T-helper 17 cell (primary cell): ENCODE measurements at places on chromosomes 13 and 19.
A peak's percentile ranks its signal among the peaks of the same experiment; 100 is the strongest.

DNA sequence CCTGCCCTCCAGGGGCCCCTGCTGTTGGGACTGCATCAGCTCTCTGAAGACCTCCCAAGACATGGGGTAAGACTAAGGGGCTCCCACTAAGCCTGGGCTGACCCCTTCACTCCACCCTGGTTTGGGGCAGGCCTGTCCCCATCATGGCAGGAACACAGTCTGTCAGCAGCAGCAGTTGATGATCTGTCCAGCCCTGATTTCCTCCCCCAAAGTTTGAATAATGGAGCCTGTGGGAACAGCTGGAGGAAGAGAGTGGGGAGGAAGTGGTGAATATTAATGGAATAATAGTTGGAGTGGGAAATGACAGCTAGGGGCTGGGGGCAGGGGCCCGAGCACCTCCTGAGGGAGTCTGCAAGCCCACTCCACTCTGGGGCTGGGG is 1.3 kb upstream of the B3GNT8 start:
- DNase-seq, result no peak

GRCh38 chr19:21322528-21322927 is 6.7 kb downstream of the ZNF708 start:
- DNase-seq, result no peak

DNA sequence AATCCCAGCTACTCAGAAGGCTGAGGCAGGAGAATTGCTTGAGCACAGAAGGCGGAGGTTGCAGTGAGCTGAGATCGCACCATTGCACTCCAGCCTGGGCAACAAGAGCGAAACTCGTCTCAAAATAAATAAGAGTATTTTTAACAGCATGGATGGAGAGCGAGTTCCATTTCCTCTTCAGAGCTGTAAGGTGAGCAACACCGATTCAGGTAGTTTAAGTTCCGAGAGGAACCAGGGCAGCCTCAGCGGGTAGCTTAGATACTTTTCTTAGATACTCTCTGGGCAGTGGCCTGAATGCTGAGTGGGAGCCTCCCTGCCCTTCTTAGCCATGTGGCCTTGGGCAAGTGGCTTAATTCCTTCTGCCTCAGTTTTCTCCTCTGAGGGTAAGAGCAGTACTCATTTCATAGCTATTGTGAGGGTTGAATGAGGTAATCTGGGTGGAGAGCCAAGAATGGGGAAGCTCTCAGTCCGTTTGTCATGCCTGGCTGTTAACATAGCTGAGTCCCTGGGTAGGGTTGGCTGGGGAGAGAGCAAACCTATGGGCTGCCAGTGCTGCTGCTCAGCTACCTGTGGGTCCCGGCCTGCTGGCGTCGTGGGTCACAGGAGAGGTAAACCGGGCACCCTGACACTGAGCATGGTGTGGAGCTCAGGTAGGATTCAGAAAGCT is 4.1 kb downstream of the ATP11A start:
- DNase-seq, result no peak

- DNase-seq, result no peak
Measured at GRCh38 chr19:29662278-29662603, 3.0 kb upstream of the PLEKHF1 start.

GRCh38 chr19:29777781-29778309 is 33.9 kb upstream of the CCNE1 start:
- no peak for DNase-seq

GRCh38 chr19:35977446-35978222 is 17.4 kb upstream of the SDHAF1 start:
- no peak for DNase-seq

- DNase-seq, result no peak
Measured at GRCh38 chr13:112454648-112455334, 78.6 kb downstream of the SPACA7 start.

DNA sequence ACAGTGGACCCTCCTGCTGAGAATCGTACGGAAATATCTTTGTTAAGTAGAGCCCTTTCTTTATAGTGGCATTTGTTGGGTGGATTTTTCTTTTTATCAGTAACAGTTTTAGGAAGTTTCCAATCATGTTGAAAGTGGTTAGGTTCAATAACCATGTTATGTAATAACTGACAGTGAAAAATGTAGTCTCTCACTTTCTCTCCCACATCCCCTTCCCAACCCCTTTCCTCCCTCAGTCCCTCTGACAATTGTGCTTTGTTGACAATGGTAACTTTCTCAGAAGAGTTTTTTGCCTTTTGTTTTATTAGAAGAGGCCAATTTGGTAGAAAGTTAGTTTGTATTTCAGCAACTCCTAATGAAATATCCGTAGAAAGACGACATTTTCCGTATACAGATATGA is 77.8 kb upstream of the SLAIN1 start:
- DNase-seq, result no peak

GRCh38 chr19:15641901-15642491 is 1.3 kb downstream of the CYP4F3 start:
- no peak for DNase-seq

- no peak for DNase-seq
Measured at GRCh38 chr13:32114284-32114950, 82.8 kb downstream of the FRY start.

DNA sequence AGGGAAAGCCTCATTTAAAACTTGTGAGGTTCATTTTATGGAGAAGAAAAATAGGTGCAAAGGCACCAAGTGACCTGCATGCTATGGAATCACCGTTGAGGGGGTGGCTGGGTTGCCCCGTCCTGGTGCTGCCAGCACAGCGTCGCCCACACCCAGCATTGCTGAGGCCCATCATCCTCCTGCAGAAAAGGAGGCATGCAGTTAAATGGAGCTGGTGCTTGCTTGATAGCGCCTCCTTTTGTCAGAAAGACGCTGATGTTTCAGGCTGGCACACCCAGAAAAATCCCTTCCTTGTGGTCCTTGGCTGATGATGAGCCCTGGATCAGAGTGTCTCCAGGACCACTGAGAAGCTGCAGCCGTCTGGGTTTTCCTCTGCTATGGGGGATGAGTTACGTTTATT is 36.9 kb downstream of the DHRS12 start:
- no peak for DNase-seq

DNA sequence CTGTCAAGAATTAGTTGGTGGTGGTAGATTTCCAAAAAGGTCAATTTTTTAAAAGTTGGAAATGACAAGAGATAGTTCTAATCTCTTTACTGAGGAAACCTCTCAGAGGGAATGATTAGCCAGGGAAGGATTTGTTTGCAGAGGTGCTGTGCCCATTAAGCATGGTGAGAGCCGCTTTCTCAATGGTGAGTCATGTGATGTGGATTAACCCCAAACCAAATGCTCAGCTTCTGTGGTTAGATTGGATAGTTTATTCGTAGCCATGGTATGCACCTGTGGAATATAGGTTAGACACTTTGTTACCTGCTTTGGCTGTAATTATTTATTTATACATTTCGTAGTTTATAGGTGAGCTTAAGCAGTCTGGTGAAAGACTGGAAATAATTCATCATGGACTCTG is 7.1 kb downstream of the HNRNPM start:
- DNase-seq, result no peak

- DNase-seq, result peak; percentile 14
Measured at GRCh38 chr13:113029487-113030258, 60.7 kb downstream of the MCF2L start.

- DNase-seq, result no peak
Measured at GRCh38 chr13:21945195-21945594, 274.3 kb downstream of the FGF9 start.

DNA sequence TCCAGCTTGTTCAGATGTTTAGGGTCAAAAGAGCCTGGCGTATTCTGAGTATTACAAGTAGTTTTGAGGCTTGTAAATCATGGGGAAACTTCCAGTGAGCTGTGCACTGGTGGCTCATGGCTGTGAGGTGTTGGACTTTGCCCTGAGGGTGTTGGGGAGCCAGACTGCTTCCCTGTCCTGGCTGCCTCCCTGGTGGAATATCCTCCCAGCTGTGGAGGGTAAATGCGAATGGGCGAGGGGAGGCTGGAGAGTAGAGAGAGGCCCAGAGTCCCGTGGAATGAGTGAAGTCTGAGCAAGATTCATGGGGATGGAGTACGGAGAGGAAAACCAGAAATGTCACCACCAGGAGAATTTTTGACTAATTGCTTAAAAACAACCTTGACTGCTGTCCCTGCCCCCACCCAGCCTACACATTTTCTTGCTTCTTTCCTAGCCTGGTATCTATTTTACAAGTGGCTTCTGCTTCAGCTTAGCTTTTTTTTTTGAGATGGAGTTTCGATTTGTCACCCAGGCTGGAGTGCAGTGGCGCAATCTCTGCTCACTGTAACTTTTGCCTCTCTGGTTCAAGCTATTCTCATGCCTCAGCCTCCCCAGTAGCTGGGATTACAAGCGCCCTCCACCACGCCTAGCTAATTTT is 3.7 kb downstream of the SNRPA start:
- DNase-seq, result no peak

- DNase-seq, result no peak
Measured at GRCh38 chr13:103948426-103948825, 882.2 kb upstream of the SLC10A2 start.

GRCh38 chr19:29704562-29705558 is 10.2 kb downstream of the C19orf12 start:
- no peak for DNase-seq

DNA sequence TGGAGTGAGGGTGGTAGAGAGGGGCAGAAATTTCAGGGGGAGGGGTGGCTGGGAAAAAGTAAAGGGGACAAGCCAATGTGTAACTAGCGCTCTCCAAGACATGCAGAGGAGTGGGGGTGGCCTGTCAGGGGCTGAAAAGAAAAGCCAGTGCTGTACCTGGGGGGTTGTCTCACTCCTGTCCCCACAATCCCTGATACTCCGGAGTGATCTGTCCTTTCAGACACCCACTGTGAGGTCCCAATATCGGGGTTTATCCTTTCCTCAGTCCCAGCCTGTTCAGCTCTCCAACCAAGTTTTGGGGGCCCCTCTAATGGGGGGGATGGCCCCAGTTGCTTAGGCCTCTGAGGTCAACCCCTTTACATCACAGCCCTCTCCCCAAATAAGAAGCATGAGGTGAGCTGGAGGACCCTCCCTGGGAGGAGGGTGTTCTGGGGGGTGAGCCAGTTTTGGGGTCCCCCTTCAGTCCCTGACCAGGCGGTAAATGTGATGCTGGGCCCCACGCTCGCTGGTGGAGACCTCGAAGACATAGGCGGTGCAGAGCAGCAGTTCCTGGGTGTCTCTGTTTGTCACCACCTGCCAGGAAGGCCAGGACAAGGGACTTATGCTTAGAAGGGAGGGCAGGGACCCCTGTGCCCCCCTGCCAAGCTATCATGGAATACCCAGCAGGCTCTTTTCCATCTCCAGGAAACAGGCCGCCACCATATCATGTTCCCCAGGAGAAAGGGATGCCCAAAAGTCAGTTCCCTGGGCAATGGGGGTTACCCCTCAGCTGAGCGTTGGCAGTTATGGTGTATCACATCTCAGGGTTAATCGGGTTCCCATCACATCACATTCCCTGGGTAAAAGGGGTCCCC is 5.9 kb downstream of the CD37 start:
- DNase-seq, result no peak

- no peak for DNase-seq
Measured at GRCh38 chr13:92573467-92574057, 653.0 kb upstream of the GPC6 start.

DNA sequence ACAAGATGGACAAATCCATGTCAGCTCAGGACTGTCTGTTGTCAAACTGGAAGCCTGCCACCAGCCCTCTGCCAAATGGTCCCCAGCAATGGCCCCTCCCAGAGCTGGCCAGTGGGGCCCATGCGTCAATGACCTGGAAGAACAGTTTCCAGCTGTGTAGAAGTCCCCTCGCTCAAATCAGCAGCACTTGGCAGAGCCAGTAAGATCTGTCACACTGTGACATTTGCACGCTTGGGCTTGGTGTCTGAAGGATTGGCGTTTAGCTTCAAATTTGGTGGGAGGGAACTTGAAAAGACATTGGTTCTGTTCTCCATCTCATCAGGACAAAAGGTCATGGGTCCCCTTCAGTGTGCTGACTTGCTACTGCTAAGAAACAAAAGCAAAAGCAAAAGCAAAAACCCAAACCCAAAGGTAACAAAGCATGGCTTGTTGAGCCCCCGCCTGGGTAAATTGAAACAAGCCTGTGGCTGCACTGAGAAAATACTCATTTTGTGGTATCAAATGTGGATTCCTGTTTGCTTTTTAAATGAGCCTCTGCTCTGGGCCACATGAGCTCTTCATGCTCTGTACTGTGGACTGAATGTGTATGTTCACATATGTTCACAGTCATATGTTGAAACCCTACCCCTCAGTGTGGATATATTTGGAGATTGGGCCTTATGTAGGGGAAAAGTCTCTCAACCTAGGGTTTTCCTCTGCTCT is 253.6 kb upstream of the MAB21L1 start:
- no peak for DNase-seq

DNA sequence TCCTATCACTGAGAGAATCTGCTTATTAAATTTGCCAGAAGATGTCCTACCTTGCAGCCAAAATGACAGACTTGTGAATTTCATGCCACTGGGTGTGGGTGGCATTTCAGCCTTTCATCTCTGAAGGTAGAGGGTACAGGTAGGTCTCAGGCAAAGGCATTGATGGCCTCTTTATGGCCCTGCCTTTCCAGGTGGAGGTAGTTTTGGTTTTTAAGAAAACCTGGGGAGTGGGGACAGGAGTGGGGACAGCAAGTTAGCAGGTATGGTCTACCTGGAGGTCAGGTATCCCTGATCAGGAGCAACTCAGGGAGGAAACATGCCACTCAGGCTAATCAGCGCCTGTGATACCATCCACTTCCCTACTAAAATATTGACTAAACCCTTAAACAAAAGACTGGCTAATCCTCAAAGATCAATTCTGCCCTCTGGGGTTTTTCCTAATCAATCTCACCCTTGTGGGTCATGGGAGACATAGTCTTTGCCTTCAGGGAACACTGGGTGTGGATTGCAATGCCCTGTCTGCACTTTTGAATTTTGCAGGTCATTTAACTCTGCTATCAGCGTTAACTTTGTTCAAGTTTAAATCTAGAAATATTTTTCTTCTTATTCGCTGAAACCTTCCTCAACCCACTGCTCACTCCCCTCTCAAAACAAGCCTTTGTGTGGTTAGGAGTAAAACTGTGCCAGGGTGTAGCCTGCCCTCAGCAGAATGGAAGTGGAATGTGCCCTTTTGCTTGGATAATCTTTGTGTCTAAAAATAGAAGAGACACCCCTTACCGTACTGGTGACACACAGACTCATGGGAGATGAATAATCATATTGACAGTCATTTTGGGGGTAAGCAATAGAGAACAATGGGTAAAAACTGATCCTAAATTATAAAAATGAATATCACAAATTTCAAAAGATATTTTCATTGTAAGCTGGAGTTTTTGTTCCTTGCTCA is 233.7 kb downstream of the COG6 start:
- no peak for DNase-seq

GRCh38 chr13:28489524-28489931 is 5.4 kb downstream of the FLT1 start:
- no peak for DNase-seq

DNA sequence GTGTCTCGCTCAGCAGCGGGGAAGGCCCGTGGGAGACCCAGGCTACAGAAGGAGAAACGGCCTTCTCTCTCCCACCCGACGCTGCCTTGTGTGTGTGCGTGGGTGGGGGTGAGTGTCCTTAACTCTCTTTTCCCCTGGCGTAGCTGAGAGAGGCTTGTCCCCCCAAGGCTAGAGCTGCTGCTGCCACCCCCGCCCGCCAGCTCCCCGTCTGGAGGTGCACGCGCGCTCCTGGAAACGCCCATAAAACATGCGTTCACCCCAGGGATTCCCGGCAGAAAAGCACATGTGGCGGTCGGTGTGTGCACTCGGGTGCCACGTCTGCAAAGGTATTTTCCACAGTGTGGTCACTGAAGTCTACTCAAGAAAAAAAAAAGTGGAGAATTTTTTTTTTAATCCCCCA is 36.1 kb downstream of the GADD45B start:
- DNase-seq, result no peak
